Left cardiac atrium (tissue), 4 donors: ENCODE measurements at places on chromosomes 5 and 9. TPM values are rescaled to one million over a fixed set of nuclear protein-coding genes. Genes with fewer than 3 reads are reported as not detected.

Gene PRDM9
- not detected for total RNA-seq

GRCh38 chr5:164748861-164749260, 1243.4 kb downstream of the MAT2B start:
- no peak for DNase-seq

GRCh38 chr9:98271479-98271878, 16.0 kb upstream of the TBC1D2 start:
- DNase-seq: no peak

- DNase-seq: peak; percentile 48
These were observed 389.1 kb downstream of the ENC1 start for GRCh38 chr5:74251141-74252035.

Gene HNRNPA0
- 14.3 TPM for total RNA-seq

- DNase-seq: no peak
These were observed 59.4 kb upstream of the EXOC3 start for GRCh38 chr5:383621-384020.

DNA sequence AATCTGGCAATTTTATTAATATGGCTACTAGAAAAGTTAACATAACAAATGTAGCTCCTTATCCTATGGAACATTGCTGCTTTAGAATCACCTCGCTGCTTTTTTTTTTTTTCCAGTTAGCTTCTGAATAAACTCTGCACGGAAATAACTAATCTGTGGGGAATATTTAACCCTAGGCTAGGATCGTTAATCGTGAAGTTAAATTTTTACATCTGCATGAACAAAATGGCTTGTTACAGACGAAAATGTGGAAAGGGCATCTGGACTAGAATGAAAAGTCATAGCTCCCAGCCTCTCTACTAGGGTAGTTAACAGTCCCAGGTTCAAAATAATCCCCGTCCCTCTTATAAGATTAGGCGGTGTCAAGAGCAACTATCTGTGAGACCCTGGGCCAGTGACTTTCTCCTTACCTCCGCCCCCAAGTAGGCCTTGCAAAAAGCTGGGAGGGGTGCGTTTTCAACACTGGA, 470 bp upstream of the SLC22A5 start:
- no peak for DNase-seq

DNA sequence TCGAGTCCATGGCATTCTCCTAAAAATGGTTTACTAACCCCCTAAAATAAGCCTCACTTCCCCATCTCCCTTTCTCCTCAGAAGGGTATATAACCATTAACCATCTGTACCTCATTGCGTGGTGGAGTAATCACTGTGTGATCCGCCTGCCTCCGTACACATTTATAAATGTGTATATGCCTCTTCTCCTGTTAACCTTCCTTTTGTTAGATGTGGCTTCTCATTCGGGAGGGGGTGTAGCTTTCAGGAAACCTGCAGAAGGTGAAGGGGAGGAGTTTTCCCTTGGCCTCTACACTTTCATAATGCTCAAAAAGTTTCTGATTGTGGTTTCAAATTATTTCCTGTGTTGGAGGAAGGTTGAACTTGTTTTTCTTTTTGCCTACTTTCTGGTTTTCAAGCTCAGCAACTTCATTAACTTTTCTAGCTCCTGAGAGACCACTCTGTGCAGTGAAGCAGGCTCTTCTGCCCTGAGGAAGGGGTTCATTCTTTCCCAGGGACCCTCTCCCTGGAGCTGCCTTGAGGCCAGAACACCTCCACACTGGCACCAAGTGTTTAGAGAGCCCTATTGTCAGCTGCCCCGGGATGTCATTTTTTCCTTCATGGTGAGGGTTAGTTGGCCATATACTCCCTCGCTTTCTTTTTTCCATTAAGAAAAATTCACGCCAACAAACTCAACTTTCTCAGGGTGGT, 46.9 kb downstream of the RASGRF2 start:
- no peak for DNase-seq

DNA sequence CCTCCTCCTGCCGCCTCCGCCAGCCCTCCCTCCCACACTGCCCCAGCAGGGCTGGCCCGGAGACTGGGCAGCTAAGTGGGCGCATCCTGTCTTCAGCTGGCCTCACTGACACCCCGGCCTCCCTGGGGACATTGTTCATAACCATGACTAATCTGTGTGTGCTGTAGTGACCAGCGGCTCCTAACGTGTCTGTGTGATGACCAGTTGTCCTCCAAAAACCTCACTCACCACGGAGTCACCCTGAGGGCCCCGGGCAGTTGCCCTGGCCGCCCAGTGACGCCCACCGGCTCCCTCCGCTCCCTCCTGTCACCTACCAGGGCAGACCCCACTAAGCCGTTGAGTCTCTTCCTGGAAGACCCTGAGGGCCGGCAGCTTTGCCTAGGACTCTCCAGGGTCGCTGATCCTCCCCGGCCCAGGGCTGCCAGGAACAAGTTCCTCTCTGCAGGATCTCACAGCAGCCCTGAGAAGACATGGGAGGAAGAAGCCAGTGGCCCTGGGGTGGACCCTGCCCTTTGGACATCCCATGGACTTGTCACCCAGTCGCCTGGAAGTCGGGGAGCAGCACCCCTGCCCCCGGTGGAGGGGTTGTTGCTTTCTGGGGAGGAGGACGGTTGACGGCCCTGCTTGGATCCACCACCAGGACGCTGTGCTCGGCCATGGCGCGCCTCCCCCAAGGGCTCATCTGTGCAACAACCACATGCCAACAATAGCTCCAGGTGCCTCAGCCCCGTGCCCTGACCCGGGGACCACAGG, 110.2 kb upstream of the LMX1B start:
- DNase-seq: no peak

Gene MLANA
- not detected for total RNA-seq

DNA sequence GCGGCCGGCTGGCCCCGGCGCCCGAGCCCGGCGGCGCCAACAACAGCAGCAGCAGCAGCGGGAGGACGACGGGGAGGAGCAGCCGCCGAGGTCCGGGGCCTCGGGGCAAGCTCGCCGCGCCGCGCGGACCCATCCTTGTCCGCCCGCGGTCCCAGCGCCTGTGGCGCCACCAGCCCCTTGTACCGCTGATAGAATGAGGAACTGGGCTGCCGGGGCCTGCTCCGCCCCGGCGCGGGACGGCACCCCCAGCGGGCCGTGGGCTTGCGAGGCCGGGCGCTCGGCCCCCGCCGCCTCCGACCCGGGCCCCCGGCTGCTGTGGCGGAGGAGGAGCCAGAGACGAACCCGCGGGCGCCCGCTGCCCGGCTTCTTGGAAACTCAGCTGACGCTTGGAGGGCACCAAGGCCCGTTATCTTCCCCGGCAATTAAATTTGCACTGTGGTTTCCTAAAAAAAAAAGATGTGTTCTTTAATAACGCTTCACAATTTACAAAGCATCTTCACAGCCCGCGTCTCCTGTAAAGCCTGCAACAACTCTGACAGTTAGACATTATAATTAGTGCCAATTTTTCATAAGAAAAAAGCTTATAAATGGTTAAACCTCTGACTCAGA, at the start of gene ARSB:
Gene ARSB, minus strand, starts transcription at position 195 of the 609 bp plus-strand sequence. Its CDS starts 62 bp downstream, at position 133.
- peak; percentile 59 for DNase-seq
